DMS79 treated with DMSO at 0.1 percent for 48 hours (cell line): ENCODE measurements at places on chromosomes 2 and 18.

GRCh38 chr18:57527556-57528229 lies 58.8 kb downstream of the FECH start:
- no peak for DNase-seq

- no peak for DNase-seq
These were observed 810.9 kb downstream of the CPS1 start for GRCh38 chr2:211367293-211367692.

GRCh38 chr2:144632809-144633208 lies 112.9 kb upstream of the ZEB2 start:
- no peak for DNase-seq

GRCh38 chr2:196434217-196434616 lies 205.3 kb upstream of the CCDC150 start:
- no peak for DNase-seq

DNA sequence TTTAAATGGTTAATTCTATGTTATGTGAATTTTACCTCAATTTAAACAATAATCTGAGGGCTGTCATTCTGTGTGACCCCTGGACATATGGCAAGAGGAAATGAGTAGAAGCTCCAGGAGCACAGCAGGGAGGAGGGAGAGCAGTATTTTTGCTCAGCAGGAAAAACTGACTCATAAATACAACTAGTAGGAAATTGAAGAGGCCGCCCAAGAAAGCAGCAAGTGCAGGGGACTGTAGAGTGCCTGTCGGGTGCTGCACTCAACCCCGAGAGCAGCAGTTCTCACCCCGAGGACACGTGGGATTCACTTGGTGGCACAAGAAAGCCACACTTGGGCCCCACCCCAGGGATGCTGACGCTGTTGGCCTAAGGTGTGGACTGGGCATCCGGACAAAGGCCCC lies 60.8 kb downstream of the NPAS2 start:
- no peak for DNase-seq

GRCh38 chr18:23133860-23134779 lies 1.2 kb upstream of the CABLES1 start:
- peak; percentile 91 for DNase-seq

DNA sequence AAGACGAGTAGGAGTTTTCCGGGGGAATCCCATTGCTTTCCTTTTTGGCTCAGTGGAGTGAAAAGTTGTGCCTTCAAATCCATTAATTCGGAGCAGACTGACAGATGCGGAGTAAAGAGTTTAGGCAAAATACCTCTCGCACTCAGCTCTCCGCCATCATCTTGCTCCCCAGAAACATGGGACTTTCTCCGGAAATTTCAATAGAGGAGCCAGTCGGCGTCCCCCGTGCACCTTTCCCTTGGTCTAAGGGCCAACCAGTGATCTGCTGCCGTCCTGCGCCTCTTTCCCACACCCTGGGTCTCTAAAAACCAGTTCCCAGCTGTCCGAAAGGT lies 318 bp downstream of the TYW5 start:
- DNase-seq = peak; percentile 89

GRCh38 chr2:191316246-191316994 lies 71.2 kb downstream of the MYO1B start:
- DNase-seq = no peak

GRCh38 chr2:24972315-24972961 lies 683 bp upstream of the DNAJC27 start:
- peak; percentile 43 for DNase-seq

- DNase-seq = peak; percentile 93
These were observed 147.4 kb downstream of the LNPK start for GRCh38 chr2:175854665-175855064.

DNA sequence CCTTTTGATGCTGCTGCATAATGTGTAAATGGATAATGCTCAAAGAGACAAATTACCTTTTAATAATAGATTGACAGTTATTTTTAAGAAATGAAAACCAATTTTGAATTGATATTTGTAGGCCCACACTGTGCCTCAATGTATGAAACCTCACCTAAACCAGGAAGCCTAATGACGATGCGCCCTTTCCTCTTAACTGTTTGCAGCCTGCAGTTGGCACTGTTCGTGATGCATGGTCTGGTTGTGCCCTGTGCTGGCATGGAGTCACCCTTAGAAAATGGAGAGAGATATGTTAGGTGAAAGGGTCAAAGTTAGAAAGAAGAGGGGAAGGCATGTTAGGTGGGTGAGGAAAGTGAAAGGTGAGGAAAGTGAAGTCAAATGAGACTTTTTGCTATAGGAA lies 390.2 kb downstream of the PTPRM start:
- DNase-seq = no peak

DNA sequence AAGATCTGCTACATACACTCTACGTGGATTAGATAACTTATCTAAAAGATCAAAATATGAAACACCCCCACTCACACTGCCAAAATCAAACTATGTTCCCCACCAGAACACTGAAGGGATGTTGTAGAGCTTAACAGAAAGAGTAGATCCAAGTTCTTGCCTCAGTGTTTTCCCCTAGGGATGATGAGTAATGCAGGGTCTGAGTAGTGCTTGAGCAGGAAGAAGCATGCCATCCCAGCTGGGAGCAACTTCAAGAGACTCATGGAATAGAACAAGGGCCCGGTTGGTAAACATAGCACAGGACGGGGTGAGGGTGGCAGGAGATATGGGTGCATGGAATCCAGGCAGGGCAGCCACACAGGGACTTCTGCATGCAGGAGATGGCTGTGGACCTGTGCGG lies 74.3 kb downstream of the SNTG2 start:
- DNase-seq = peak; percentile 81
